T-helper 17 cell (primary cell): ENCODE measurements at places on chromosomes 7 and 10. TPM values are rescaled to one million over a fixed set of nuclear protein-coding genes. Genes with fewer than 3 reads are reported as not detected.

CALY gene
- 1.9 TPM for total RNA-seq

AMZ1 gene
- total RNA-seq = 0.76 TPM

KLF6 gene
- total RNA-seq = 2,317 TPM

VSTM2A gene
- not detected for total RNA-seq

ZNF467 gene
- 3.3 TPM for total RNA-seq
